ENCODE measurements at places on chromosomes 3 and 15. TPM values are rescaled to one million over a fixed set of nuclear protein-coding genes. Genes with fewer than 3 reads are reported as not detected.

Gene ALPK3
- total RNA-seq: 0.84 TPM

Gene SUCNR1
- not detected for total RNA-seq

Gene SLC12A1
- total RNA-seq: not detected

Gene TMCO5A
- total RNA-seq: not detected

Gene FOXB1
- total RNA-seq: not detected

Gene ALS2CL
- 0.17 TPM for total RNA-seq

Gene CHRNA7
- not detected for total RNA-seq

Gene NRROS
- under 0.01 TPM for total RNA-seq

Gene BOC
- 1.0 TPM for total RNA-seq

Gene ZMYND10
- total RNA-seq: 1.3 TPM

Gene ERC2
- total RNA-seq: 0.30 TPM

Gene CPN2
- total RNA-seq: not detected

Gene SPINK8
- total RNA-seq: not detected

Gene CFAP44
- 0.17 TPM for total RNA-seq

Gene CCDC39
- total RNA-seq: not detected

Gene FMN1
- 6.7 TPM for total RNA-seq

Gene COL8A1
- 84.6 TPM for total RNA-seq

Gene CCDC54
- total RNA-seq: not detected

Gene ENTPD3
- under 0.01 TPM for total RNA-seq

Gene BCL2A1
- not detected for total RNA-seq

Gene KIF7
- total RNA-seq: 7.6 TPM

Gene AMT
- 2.5 TPM for total RNA-seq

Gene CPLX3
- total RNA-seq: not detected

Gene LRRC31
- not detected for total RNA-seq

Gene ITIH4
- 0.45 TPM for total RNA-seq

Gene P2RY12
- total RNA-seq: not detected

Gene AMOTL2
- total RNA-seq: 91.1 TPM

Gene ROBO1
- total RNA-seq: 27.6 TPM

Gene CD80
- not detected for total RNA-seq
